Effector memory CD8-positive, alpha-beta T cell (primary cell): ENCODE measurements at places on chromosomes 6 and 20.

DNA sequence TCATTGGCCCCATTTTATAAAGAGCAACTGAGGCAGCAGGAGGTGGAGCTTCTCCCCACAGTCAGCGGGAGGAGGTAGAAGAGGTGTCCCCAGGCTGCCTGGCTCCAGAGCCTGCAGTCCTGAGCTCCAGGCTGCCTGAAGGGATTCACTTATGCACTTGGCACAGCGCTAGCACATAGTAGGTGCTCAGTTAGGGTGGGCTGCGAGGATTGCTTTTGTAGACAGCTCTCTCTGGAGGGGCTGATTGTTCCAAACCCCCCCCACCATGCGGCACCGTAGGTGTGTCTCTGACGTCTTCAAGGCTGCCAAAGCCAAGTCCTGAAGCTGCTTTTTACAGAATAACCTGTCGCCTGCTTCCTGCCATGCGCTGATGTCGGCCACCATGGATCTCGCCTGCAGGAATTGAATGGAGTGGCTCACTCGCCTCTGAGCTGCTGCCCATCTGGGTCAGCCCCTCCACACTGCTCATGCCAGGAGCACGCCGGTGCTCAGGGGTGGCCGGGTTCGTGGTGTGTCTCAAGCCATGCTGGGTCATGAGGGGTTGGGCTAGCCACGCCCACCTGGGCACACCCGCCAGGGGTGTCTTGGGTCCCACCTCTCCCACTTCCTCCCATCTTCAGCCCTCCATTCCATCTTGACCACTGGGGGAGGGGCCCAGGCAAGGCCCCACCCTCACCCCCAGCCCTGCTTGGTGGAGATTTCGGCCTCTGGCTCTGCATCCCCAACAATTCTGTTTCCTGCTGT, 59.8 kb downstream of the BCAS4 start:
- no peak for DNase-seq

DNA sequence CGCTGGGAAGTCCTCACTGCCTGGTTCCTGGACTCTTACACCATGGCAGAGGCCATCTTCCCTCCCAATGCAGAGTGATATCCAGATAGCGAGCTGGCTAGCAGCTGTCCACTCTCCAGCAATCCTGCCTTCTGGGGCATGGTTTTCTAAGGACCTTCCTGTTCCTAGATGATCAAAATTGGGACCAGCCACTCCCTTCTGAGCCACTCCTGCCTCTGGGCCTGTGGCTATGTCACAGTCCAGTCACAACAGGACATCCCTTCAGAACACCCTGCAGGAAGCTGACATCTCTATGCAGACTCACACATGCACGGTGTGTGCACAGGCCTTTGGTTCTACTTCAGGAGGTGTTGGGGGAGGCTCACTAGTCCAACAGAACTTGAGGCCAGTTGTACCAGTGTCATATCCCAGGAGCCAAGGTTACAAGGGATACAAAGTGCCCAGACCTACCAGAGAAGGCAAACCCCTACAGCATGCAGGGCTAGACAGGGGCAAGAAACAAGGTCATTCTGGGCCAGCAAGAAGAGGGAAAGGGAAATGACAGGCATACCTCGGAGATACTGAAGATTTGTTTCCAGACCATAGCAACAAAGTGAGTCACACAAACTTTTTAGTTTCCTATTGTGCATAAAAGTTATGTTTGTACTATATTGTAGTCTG, 2.7 kb upstream of the MCCD1 start:
- DNase-seq = no peak

DNA sequence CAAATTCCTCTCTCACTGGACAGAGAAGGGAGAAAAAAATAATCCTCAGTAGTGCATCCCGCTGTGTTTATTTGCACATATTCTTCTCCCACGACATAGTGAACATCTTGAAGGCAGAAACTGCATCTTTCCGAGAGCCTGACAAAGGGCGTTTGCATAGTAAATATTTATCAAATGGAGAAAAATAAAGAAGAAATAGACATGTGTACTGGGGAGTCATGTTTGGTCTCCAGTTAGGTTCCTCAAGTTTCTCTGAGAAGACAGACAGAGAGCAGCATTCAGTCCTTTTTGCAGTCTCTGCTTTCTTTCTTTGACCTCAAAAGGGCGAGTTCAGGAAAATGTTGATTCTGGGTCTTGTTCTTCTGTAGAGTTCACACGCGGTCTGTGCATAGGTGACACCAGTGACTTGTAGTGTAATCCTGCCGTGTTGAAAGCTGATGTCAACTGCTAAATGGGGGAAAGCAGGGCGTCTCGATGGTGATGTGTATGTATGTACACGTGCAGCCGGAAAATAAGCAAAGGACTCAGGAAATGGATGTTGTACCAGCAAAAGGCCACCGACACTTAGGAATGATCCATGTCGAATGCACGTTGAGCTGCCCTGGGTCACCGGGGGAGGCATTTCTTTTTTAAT, 285.6 kb downstream of the ZNF217 start:
- DNase-seq = no peak

DNA sequence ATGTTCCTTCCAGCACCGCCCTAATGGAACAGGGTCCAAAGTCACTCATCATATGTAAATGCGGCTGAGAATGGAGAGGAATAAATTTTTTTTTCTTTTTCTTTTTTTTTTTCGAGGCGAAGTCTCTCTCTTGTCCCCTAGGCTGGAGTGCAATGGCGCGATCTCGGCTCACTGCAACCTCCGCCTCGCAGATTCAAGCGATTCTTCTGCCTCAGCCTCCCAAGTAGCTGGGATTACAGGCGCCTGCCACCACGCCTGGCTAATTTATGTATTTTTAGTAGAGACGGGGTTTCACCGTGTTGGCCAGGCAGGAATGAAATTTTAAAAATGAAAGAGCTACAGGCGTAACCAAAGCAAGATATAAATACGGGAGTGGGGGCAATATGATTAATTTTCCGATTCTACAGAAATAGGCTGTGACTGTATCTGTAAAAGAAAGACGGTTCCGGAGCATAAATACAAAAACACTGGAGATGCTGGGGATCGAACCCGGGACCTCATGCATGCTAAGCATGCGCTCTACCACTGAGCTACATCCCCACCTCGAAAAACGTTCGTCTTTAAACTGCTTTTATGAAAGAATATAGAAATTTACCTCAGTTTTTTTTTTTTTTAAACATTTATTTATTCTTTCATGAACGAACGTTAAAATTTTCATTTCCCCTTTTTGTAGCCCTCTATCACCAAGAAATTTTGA, 132.2 kb downstream of the GPX5 start:
- DNase-seq = no peak

- no peak for DNase-seq
These were observed 208.4 kb downstream of the MANEA start for GRCh38 chr6:95785785-95786184.

DNA sequence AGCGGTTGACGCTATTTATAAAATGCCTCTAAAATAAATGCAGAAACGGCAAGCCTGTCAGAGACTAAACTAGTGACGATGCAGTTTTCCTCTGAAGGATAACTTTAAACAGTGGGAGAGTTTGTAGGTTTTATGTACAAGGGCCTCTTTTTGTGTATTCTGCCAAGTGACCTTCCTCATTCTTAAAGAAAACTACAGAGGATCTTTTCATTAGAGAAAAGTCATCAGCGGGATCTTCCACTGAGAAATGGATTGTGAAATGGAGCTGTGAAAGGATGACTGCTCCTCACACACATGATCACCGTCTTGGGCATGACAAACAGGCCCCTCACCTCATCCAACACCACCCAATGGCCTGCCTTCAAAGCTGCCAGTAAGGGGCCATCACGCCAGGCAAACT, 89.0 kb upstream of the LYRM2 start:
- no peak for DNase-seq

DNA sequence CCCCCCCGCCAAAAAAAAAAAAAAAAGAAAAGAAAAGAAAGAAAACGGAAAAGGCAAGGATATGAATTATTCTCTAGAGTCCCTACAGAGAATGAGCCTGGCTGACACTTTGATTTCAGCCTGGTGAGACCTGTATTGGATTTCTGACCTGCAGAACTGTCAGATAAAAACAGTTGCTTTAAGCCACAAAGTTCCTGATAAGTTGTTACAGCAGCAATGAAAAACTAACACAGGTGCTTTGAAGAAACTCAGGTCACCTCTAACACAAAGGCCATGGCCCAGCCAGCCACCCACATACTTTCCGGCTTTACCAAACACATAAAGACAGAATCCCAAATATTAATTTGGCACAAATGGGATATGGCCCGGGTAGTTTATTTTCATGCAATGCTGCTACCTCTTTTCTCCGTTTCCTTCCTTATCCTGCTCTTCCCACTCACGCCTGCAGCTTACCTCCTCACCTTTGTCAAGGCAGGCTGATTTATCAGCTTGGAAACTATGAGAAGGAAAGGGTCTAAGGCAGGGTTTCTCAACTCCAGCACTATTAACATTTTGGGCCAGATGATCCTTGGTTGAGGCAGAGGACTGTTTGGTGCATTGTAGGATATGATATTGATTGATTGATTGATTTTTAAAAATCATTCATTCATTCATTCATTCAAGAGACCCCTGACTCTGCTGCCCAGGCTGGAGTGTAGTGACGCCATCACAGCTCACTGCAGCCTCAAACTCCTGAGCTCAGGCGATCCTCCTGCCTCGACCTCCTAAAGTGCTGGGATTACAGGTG, 88.1 kb downstream of the ATXN1 start:
- DNase-seq = no peak

- DNase-seq = no peak
These were observed 380.0 kb upstream of the FLRT3 start for GRCh38 chr20:14717134-14717999.

DNA sequence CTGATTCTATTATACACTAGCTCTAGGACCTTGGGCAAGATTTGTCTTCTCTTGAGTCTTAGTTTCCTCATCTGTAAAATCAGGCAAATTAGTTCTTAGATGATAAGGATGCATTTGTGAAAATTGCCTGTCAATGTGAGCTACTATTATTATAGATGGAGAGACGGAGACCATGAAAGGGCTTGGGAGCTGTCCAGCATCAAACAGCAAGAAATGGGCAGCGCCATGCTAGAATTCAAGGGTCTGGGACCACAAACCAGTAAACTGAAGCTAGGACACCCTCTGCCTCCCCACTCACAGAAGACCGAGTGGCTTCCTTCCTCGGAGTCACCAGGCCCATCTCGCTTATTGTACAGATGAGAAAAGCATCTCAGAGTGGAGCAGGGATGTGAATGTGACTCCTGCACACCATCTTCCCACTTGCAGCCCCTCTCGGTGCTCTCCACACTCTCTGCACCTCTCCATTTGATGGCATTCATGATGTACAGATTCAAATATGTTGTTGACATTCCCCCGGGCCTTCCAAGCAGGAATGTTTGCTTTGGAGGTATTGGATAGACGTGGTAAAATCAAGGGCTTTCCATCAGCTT, 24.1 kb upstream of the BPIFA3 start:
- DNase-seq = no peak

DNA sequence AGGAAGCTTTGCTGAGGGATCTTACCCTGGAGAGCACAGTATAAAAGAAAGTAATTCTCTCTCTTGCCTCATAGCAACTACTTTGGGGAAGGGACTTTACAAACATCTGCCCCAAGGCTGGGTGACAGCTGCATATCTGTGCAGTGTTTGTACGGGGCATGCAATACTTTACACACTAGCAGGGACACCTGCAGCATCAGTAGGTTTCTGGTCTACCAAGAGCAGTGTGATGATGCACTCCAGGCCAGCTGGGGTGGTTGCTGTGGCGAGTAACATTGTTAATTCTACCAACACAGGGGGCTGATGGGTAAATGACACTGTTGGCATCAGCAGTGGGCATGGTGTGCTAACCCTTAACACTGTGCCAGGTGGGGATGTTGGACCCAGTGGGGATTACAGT, 48.0 kb downstream of the ADTRP start:
- no peak for DNase-seq

DNA sequence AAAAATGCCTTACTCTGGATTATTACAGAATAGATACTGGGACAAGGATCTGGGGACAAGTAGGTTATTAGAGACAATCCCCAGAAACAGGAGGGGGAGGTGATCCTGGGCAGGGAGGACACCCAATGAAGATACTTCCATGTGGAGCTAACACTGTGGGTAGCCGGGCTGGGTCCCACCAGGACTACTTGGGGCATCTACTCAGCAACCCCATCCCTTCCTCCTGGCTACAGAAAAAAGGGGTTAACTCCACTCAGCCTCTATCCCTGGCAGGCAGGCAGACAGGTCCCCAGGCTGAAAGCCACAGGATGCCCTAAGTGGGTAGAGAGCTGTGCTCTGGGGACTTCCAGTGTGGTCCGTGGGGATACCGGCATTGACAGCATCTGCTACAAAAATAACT, 68.0 kb upstream of the NXT1 start:
- DNase-seq = no peak

DNA sequence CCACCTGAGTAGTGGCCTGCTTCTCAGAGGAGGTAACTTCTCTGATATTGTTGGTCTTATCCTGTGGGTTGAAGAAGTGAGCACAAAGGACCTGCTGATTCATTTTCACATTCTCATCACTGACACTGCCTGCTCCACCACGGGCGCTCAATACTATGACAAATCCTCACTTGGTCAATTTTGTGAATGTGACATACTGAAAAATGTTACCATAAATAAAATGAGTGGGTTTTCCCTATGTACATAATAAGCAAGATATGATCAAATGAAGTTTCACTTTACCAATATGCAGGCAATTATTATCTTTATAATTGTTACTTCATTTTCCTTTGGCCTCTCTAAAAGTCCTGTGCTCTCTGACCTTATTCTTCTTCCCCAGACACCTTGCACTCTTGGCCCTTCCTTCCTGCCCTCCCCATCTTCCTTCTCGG, 71.5 kb upstream of the RIPOR2 start:
- DNase-seq = peak; percentile 28

DNA sequence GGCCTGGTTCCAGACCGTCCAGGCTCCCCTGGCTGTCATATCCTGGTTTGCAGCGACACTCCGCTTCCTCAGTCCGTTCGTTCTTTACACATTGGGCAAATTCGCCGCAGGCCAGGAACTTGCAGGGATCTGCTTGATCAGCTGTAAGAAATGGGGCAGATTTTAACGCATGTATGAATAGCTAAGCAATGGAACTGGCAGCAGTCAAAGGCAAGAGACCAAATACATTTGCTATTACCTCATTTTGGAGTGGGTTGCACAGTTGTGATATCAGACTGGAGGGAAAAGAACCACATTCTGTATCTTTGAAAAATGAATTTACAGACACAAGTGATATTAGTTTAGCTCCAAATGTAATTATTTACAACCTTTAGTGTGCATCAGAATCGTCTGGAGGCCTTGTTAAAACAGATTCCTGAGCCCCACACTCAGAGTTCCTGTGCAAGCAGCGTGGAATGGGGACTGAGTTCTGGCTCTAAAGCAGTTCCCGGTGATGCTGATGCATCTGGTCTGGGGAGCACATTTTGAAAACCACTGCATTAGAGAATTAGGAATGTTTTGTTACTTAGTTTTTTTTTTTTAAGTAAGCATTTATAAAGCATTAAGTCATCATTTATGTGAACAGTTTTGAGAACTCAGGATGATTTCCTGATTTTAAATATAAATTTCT, 141.3 kb downstream of the IMPG1 start:
- DNase-seq = no peak
